ENCODE measurements at places on chromosomes 7 and 10. TPM values are rescaled to one million over a fixed set of nuclear protein-coding genes. Genes with fewer than 3 reads are reported as not detected.

The SUGCT gene
- total RNA-seq: 9.8 TPM

The FAM180A gene
- total RNA-seq: 121 TPM

The HMX3 gene
- not detected for total RNA-seq

The PTPN20 gene
- total RNA-seq: not detected

The ICA1 gene
- 18.3 TPM for total RNA-seq

The MTPN gene
- total RNA-seq: 43.5 TPM

The RSPH10B gene
- not detected for total RNA-seq

The USP54 gene
- 172 TPM for total RNA-seq

The OPN1SW gene
- total RNA-seq: not detected

The CYP3A7 gene
- not detected for total RNA-seq

The CALCR gene
- not detected for total RNA-seq

The COL28A1 gene
- total RNA-seq: 0.11 TPM

The IGFBP1 gene
- total RNA-seq: not detected

The JAZF1 gene
- total RNA-seq: 37.7 TPM

The TUBAL3 gene
- not detected for total RNA-seq

The BCAP29 gene
- 73.2 TPM for total RNA-seq

The PRPF18 gene
- 3.4 TPM for total RNA-seq

The HOXA2 gene
- total RNA-seq: 36.5 TPM

The STMP1 gene
- 10.1 TPM for total RNA-seq

The PODXL gene
- total RNA-seq: 141 TPM

The ARMC3 gene
- total RNA-seq: not detected

The SPDYE9 gene
- not detected for total RNA-seq

The GIMAP6 gene
- 37.6 TPM for total RNA-seq

The TCAF2 gene
- 0.64 TPM for total RNA-seq

The ANKRD61 gene
- not detected for total RNA-seq

The AKR1C2 gene
- 16.6 TPM for total RNA-seq

The OPN4 gene
- not detected for total RNA-seq

Data from ascending aorta (tissue), 2 donors.